Tongue (tissue), 3 donors: ENCODE measurements at places on chromosomes 1 and 21. TPM values are rescaled to one million over a fixed set of nuclear protein-coding genes. Genes with fewer than 3 reads are reported as not detected.

DNA sequence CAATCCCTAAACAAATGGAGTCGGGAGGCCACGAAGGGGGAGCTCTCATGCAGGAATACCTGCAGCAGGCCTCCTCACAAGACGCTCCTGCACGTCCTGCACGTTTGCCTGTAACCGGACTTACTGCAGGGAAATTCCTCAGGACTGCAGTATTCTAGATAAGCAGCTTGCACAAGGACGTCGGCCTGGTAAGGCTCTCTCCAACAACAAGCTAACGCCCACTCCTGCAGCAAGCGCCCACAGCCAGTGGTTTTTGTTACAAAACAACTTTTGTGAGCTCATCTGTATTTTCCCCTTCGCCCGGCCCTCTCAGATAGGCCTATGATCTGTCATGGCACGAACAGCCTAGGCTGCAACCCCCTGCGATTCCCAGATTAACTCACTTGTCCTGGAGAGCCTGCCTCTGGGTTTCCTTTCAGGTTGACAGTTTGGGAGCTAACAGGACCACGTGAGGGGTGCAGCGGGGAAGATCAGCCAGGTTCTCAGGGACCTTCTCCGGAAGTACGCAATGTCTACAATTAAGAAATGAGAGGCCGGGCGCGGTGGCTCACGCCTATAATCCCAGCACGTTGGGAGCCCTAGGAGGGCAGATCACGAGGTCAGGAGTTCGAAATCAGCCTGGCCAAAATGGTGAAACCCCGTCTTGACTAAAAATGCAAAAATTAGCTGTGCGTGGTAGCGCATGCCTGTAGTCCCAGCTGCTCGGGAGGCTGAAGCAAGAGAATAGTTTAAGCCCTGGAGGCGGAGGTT, 921 bp upstream of the MIB2 start:
- DNase-seq, result peak; percentile 48

RASAL2 gene
- 29.0 TPM for total RNA-seq

FCGR2B gene
- total RNA-seq, result 1.6 TPM

- peak; percentile 84 for DNase-seq
Observed at GRCh38 chr1:206566999-206567398, 45.3 kb downstream of the EIF2D start.

DNA sequence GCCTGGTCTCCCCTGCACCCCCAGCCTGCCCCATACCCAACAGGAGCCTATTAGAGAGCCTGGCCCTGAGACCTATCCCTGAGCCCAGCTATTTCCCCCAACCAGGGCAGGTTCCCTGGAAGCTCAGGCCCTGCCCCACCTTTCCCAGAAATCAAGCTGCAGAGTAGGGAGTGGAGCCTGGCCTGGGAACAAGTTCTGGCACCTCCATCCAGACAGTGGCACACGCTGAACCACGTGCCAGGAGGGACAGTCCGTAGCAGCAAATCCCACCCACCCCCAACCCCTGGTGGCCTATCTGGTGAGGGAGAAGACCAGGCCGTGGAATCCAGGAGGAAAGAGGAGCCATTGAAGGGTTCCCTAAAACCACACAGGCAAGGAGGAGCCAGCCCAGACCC, 22.6 kb downstream of the TNNT2 start:
- no peak for DNase-seq

GRCh38 chr1:159999204-159999603, 32.6 kb downstream of the PIGM start:
- no peak for DNase-seq

GRCh38 chr1:226762988-226763904, 24.2 kb upstream of the ITPKB start:
- DNase-seq, result no peak

DNA sequence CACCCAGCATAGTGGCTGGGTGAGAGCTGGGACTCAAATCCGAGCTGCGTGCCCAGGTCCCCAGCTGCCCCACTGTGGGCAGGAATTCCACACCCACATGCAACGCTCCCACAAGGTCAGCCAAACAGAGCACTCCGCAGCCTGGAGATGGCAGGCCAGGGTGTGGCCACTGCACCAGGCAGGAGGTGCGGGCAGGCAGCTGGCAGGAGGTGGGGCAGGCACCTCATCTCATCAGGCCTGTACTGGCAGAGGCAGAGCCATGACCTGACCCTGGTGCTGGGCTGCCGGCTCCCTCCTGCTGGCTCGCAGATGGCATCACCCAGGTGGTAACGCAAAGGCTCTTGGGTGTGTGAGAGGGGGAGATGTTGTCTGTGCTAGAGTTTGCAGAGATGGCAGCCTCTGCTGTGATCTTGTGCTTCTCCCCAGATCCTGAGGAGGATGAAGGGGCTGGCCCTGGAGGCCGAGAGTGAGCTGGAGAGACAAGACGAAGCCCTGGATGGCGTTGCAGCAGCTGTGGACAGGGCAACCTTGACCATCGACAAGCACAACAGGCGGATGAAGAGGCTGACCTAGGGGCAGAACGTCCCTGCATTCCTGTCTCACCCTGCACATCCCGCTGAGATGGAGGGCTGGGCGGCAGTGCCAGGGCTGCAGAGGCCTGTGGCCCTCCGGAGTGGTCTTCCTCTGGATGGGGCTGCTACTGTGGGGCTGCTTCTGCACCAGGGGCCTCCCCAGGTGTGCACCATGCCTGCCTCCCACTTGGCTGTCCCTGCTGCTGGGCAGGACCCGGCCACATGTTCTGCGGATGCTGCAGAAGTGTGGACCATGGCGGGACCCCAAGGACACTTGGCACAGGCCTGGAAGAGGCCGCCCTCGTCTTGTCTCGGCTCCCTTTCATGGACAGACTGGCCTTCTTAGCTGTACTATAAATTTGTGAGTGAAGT, 35.1 kb upstream of the PRSS38 start:
- DNase-seq, result no peak

GRCh38 chr1:94543893-94544635, 2.5 kb upstream of the F3 start:
- DNase-seq, result no peak
